ENCODE measurements at places on chromosomes 5 and 9.

DNA sequence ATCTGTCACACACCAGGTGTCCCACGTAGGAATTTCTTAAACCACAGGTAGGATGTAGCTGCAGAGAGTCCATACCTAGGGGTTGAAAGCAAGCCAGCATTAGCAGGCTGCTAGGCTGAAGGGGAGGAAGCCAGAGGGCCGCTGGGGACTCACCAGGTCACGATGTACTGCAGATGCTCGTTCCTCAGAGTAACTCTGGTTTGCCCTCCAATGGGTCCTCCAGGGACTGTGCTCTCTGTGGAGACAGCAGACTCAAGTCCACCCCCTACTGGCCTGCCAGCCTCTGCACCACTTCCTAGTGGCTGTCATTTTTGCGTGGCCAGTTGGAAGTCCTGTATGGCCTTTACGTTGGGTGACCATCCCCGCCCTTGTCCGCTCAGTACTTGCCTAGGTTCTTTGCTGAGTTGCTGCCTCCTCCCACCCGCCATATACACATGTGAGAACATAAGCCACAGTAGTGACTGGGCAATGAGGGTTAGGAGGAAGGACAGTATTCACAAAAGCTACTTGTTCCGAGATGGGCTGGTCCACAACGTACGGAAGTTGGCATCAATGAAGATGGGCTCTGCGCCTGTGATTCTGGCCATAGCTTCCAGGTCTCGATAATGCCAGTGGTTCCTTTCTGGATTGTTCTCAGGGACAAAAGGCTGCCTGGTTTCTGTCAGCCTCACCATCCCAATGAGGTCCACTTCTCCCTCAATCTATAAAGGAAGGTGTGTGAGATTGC lies 4.1 kb downstream of the RPL7A start:
- no peak for DNase-seq

DNA sequence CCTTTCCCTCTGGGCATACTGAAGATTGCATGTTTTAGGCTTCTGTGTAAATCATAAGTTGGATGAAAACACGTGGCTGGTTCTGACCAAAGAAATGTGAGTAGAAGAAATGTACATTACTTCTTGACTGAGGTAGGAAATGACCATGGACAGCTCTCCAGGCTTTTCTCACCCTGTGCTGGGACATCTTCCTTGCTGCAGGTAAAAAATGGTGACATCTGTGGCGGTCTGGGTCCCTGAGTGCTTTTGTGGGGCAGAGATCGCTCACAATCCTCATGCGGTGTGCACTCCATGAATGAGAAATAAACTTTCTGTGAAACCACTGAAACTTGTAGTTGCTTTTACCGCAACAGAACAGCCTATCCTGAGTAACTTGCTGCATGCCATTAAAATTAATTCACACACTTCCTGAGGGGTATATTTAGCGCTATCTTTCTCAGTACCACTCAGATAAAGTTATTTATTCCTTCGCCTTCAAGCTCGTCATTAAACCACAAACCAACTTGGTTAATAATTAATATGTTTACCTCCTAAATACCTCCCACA lies 730.4 kb downstream of the EFNA5 start:
- no peak for DNase-seq

DNA sequence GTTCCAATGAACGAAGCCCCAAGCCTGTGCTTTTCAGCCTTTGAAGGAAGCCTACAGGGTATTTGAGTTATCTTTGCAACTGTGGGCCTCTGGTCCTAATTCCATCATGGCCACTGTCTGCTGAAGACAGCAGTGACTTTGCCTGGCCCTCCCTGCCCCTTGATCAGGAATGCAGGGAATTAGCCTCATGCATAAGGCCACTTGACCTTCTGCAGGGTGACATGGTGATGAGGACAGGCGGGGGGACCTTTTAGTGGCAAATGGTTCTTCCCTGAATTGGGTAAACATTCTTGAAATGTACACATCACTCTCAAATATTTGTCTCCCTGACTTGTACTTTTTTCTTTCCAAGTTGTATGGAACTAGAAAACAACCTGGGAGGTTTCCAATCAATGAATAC lies 25.2 kb upstream of the XPA start:
- no peak for DNase-seq

- no peak for DNase-seq
These were observed 45.5 kb downstream of the GPBP1 start for GRCh38 chr5:57219386-57219785.

GRCh38 chr5:39376293-39376714 lies 12.0 kb upstream of the C9 start:
- DNase-seq = peak; percentile 3

GRCh38 chr9:92980085-92980745 lies 32.9 kb downstream of the FGD3 start:
- no peak for DNase-seq

- DNase-seq = no peak
These were observed 65.7 kb downstream of the IRX2 start for GRCh38 chr5:2685651-2686272.

DNA sequence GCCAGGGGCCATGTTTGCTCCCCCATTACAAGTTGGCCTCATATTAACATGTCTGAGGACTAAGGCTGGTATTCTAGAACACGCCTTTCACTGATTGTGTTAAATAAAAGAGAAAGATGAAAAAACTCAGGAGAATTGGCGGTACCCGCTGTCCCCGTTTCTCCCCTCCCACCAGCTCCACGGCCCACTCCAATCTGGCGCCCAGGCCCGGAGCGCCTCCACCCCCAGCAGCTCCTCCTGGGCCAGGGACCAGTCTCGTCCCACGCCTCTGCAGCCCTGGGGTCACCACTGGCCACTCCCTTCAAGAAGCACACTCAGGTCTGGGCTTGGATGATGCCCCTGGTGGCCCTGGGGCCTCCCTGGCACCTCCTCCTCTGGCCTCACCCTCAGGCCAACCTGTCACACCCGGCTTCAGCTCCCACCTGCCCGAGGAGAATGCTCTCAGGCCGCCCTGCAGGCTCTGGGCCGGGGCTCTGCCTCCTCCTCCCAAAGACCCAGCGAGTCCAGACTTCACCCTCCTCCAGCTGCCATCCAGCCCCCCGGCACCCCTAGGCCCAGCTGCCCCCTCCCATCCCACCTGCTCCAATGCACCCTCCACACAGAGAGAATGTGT lies 133.0 kb upstream of the PPP1R26 start:
- no peak for DNase-seq

- DNase-seq = no peak
These were observed 564 bp upstream of the CCNH start for GRCh38 chr5:87413343-87413645.

- no peak for DNase-seq
These were observed 740.2 kb downstream of the TLR4 start for GRCh38 chr9:118444403-118444802.

GRCh38 chr9:21295992-21296391 lies 9.1 kb downstream of the IFNA5 start:
- no peak for DNase-seq
